ENCODE measurements at places on chromosomes 11 and 22. TPM values are rescaled to one million over a fixed set of nuclear protein-coding genes. Genes with fewer than 3 reads are reported as not detected.

GRCh38 chr11:90823446-90823845 is 600.6 kb upstream of the CHORDC1 start:
- no peak for DNase-seq

GRCh38 chr11:81495699-81496292 is 1237.9 kb downstream of the FAM181B start:
- DNase-seq: no peak

DNA sequence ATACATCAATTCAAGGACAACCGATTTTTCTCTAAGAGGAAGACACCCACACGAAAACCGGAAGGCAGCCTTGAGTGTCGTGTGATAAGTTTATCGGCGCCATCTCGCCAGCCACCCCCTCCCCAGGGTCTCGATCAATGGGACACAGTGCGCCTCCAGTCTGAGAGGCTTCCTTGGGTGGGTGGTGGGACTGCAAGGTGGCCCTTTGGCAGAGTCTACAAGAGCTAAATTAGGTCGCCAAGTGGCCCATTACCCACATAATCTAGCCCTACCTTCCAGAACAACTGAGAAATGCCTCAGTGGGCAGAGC is 64.0 kb downstream of the CD6 start:
- DNase-seq: peak; percentile 32

- no peak for DNase-seq
These were observed 121.2 kb downstream of the ABTB2 start for GRCh38 chr11:34236572-34236971.

DNA sequence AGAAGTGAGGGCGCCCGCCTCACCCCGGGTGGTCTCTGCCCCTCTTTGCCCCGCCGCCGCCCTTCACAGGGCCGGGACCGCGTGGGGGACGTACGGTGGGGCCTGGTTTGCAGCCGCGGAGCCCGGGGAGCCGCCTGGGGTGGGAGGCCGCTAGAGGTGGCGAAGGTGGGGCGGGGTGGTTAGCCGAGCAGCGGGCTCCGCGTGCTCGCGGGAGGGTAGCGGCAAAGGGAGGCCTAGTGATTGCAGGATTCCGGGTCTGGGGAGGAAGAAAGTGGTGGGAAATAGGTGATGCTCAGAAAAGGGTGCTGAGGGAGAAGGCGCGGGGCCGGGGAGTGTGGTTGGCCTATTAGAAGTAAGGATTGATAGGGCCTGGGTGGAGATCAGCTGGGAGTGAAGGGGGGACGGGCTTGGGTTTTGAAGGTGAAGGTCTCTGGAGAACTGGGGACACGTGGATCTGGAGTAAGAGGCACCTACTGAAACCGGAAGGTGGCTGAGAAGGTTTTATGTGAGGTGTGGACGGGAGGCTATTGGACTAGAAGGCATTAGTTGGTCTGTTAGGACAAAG is 571 bp downstream of the FAR1 start:
- DNase-seq: peak; percentile 74

DNA sequence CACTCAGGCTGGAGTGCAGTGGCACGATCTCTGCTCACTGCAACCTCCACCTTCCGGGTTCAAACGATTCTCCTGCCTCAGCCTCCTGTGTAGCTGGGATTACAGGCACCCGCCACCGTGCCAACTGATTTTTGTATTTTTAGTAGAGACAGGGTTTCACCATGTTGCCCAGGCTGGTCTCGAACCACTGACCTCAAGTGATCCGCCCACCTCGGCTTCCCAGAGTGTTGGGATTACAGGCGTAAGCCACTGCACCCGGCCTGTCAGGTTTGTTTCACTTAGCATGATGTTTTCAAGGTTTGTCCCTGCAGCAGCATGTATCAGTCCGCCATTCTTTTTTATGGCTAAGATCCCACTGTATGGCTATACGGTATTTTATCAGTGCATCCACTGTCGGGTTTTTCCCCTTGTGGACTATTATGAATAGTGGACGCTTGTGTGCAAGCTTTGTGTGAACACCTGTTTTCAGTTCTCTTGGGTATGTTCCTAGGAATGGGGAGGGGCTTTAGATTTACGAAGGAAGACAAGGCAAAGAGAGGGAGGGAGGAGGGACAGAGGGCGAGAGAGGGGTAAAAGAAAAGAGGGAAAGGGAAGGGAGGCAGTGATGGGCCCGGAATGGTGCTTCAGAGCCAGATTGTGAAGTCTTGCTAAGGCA is 13.9 kb upstream of the CDC42EP2 start:
- no peak for DNase-seq

DNA sequence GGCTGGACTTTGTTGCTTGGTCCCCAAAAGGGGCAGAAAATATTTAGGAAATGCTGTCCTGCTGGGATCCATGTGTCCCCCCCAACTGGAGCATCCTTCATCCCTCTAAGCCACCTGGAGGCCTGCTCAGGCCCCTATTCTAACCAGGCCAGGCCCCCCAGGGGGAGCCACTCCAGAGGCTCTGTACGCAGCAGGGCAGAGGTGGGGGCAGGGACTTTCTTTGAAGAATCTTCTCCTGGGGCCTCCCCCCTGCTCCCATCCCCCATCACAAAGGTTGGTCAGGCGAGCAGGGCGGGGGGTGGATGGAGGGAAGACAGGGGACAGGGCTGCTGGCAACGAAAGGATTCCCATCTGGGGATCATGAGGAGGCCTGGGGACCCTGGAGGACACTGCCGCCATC is 170.8 kb downstream of the MN1 start:
- no peak for DNase-seq

DNA sequence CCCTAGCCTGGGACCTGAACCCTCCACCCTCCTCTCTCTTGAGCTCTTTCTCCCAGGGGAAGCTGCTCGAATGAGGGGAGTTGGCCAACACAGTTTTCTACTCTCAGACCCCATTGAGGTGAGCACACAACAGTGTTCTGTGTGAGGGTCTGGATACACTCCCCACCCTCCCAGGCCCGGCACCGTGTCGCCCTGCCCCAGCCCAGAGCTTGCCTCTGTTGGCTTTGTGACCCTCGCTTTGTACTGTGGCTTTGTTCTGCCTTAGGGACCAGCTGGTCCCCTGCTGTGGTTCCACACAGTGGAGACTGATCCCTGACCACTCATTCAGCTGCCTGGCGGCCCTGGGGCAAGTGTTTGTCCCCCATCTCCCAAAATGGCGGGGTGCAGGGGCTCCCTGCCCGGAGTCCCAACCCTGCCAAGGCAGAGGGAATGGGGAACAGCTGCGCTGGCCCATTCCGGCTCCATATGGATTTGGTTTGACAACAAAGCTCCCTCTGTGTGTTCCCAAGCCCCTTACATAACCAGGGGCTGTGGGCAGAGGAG is 8.3 kb downstream of the ST3GAL4 start:
- DNase-seq: peak; percentile 64

DNA sequence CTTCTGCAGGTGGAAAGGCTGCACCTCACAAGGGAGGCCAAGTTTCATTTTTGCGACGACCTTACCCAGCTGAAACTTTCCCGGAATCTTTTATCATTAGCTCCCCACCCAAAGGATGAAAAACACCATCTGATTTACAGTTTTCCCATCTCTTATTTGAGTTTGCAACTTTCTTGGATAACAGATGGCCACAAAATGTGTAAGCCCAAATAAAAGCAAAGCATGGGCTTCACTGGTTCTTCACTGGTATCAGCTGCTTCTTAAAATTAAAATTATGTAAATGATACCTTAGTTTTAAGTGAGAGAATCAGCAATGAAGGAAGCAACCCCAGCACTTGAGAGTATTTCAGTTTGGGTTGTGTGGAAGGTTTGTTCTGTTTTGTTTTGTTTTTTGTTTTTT is 55.8 kb downstream of the PARVA start:
- DNase-seq: no peak

DNA sequence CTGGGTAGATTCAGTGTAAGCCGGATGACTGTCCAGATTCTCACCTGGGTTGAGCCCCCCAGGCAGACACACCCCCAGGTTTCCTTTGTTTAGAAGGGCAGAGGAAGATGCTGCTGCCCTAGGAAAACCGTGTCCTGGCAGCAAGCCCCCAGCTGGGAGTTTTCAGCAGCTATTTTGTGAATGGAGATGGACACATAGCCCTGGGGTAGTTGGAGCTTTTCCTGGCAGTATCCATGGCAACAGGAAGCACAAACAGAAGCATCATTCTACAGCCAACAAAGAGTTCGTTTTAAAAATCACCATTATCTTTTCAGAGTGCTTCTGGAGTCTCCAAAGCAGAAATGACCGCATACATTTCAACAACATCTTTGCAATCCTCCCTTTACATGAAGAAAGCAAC is 245.5 kb downstream of the BRD1 start:
- DNase-seq: no peak

DNA sequence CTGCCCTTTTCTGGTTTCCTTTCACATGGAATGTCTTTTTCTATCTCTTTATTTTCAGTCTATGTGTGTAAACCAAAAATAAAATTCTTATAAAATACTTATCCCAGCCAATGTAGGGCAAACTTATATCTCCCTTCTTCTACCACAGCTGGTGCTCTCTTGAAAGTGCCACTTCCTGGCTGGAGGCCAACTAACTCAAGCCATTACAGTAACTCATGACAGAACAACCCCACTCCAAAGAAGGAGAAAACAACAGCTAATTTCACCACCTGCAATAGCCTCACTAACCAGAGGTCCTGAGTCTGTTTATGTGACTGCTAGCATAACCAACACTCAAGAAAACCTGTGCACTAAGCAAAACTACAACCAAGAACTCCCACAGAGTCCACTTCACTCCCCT is 74.9 kb upstream of the DBX1 start:
- no peak for DNase-seq

- DNase-seq: no peak
These were observed 301.1 kb downstream of the BUD13 start for GRCh38 chr11:116471608-116472256.

DNA sequence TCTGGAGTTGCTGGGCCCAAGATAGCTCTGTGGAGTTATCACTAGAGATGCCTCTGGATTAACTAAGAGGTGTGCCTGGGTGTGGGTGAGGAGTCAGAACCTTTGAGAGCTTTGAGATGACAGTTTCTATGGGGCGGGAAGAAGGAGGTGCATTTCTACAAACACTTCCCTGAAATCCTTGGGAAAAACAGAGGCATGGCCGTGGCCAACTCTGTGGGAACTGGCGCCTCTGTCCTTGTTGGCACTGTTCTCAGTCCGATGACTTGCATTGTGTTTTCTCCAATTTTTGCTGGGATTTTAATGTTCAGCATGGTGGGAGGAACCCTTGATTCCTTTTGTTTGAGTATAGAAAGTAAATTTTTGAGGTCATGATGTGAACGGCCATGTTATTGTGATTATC is 115.8 kb upstream of the PARVA start:
- DNase-seq: no peak

DNA sequence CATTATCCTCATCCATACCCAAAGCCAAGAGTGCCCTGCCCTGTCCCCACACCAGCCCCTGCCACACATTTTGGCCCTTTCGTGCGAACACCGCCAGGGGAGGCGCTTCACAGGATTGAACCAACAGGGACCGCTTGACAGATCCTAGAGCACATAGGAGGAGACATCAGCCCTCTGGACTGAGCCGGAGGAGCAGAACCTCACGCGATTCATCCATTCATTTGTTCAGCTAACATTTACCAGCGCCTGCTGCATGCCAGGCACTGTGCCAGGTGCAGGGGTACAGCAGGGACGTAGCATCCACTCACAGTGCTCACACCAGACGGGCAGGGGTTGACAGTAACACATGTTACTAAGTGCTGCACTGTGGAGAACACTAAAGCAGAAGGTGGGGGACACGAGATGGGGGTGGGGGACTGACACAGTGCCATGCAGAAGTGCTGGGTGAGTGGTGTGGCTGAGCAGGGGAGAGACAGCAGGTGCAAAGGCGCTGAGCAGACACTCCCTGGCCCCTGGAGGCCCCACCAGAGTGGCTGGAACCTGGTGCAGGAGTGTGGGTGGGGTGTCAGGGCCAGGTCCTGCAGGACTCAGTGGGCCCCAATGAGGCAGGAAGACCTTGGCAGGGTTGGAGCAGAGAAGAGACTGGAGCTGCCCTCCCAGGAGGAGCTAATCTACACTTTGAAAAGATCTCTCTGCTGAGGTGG is 3.4 kb downstream of the GNAZ start:
- DNase-seq: peak; percentile 53

DNA sequence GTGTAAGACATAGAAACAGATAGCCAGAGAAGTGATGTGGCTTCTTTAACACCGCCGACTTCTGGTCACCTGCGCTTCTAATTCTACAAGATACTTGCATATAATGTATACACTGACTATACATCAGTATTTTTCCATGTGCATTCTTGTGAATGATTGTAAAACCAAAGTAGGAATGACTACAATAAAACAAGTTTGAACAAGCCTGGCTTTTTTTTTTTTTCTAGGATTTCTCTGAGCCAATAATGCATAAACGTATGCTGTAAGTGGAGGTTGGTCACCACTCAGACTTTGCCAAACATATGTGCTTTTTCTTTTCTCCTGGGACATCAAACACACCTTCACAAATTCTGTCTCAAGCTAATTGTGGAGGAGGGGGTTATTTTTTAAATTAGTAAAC is 237.8 kb upstream of the KIRREL3 start:
- DNase-seq: no peak

DNA sequence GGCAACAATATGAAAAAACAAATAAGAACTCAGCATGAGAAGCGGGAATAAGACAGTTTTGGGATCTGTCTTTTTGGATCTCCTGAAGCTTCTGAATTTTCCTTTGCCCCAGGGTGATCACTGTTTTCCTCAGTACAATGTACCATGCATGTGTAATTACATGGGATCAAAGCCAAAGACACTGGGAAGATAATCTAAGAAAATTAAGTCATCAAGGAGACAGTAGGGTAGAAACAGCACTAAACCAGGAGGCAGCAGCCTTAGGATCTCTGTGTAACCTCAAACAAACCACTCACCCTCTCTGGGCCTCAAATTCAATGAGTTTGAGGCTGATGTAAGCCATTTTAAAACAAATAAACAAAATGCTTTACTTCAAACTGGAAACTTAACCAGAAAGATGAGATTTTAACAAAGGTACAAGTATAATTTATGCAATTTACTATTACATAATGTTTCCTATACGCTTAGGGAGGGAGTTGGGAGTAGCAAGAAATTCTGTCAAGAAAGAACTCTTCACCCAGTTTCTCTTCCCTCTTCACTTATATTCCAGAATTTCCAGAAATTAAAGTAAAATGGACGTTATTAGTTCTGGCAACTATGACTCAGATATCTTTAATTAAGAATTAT is 77.0 kb downstream of the RAB30 start:
- no peak for DNase-seq

GRCh38 chr11:63821411-63821810 is 8.2 kb downstream of the SPINDOC start:
- no peak for DNase-seq

GRCh38 chr11:116687458-116688201 is 85.2 kb downstream of the BUD13 start:
- peak; percentile 48 for DNase-seq

PGA5 gene
- 2.1 TPM for total RNA-seq

CYP2D6 gene
- not detected for total RNA-seq

CELSR1 gene
- total RNA-seq: 2.2 TPM

PMM1 gene
- total RNA-seq: 35.0 TPM

MS4A12 gene
- total RNA-seq: not detected

GAB4 gene
- total RNA-seq: not detected

SCN2B gene
- total RNA-seq: 1.1 TPM

PHETA2 gene
- total RNA-seq: 13.8 TPM

APOL5 gene
- not detected for total RNA-seq

OR51I2 gene
- not detected for total RNA-seq

APOA5 gene
- total RNA-seq: not detected
